ENCODE measurements at places on chromosomes 4 and X.
A peak's percentile ranks its signal among the peaks of the same experiment; 100 is the strongest.

DNA sequence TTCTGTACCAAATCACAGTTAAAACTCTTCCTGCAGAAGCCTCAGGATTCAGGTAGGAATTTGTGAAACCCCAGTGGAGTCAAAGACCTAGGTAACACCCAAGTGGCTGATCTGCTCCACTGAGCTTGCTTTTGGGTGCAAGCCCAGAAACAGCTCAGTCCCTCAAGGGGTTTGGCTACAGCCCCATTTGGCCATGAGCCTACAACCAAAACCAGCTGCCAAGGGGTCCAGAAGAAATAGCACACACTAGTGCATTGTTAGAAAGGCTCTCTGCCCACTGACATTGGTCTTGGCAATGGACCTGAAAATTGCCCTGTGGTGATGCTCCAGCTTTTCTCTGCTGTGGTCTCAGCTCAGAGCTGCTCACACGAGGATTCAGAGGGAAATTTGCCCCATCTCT lies 577.4 kb upstream of the INTU start:
- no peak for DNase-seq

- no peak for DNase-seq
Observed at GRCh38 chrX:14573161-14573560, 43.8 kb downstream of the GLRA2 start.

DNA sequence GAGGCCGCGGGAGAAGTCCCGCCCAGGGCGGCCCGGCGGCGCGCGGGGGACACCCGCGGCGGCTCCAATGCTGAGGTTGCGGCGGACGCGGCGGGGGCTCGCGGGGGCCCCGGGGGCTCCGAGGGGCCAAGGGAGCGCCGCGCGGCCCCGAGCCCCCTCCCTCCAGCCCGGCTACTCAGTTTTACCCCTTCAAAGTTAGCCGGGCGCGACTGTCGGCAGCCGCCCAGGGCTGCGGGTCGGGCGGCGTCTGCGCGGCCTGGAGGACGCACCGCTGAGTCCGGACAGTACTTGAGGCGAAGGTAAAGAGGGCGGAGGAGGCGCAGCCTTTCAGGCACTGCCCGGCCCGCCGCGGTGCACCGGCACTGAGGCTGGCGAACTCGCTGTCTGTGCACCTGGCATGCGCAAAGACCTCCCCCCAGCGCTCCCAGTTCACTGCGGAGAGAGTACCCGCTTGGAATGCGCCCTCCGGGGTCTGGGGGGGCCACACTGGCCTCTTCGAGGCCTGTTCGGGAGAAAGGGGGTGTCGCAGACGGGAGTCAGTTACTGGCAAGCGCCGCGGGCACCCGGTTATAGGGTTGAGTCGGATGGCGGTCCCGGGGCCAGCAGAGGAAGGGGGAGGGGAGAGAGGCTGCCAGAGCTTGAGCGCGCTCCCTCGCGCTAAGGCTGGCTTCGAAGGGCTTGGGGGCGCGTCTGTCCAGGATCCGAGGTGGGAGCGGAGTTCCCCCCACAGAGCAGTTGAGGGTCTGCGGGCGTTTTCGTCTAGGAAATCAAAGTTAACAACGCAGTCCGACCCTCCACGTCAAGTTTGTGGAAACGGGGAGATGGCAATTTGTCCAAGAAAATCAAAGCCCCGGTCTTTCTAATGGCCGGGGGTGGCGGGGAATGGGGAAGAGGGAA lies 1.1 kb downstream of the PCDH19 start:
- no peak for DNase-seq

- no peak for DNase-seq
Observed at GRCh38 chr4:158090323-158090722, 82.5 kb downstream of the GASK1B start.

GRCh38 chrX:129980001-129980401 lies 2.4 kb upstream of the BCORL1 start:
- no peak for DNase-seq

DNA sequence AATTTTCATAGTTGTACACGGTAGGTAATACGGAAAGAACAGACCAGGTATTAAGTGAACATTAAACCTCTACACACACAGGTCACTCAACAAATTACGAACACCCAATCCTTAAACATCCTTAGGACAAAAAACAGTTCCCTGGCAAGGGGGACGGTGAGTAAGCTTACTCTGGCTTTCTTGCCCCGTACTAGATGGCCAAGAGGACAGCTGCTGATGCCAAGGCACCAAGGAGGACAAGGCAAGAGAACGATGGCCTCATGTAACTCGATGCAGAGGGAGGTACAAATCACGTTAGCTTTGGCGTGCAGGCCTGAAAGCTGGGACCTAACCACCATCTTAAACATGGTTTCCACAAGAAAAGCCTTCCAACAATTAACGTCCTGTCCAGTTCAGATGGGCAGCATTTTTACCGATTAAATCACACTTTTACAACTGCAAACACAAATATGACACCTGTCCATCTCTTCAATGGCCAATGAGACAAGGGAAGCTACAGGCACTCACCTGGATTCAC lies 23.7 kb downstream of the FAT1 start:
- no peak for DNase-seq

- DNase-seq: no peak
Observed at GRCh38 chrX:46381630-46382029, 163.6 kb downstream of the ZNF674 start.

DNA sequence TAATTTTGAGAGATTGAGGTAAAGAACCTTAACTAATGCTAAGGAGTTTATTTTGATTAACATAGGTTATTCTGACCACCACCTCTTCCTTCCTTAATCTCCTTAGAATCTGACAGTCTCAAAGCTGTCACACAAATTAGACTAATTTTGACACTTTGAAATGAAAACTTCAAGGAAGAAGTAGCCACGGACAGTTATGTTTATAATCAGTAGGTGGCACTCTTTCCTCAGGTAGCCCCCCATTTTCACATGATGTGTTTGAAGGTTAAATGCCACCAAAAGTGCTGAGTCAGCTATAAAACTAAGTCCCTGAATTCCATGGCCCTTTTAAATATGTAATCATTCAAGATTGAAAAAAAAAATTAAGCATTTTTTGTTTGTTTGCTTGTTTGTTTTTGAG lies 22.4 kb downstream of the TMEM33 start:
- DNase-seq: no peak

DNA sequence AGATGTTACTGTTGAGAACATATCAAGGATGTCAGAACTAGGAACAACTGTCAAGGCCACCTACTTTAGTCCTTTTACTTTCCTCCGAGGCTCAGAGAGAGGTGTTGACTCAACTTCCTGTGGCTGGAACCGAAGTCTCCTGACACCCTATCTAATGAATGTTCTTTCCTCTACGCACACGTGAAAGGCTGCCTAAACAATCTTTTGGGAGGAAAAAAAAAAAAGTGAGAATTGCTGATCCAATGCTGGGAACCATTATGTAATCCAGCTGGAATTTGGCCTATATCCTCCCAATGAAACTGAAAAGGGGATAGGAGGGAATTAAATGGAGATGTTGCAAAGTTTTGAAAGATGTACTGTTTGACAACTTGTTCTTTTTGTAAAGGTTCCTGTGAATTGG lies 8.3 kb upstream of the MAP7D3 start:
- DNase-seq: peak; percentile 49

- DNase-seq: no peak
Observed at GRCh38 chr4:89382439-89382838, 74.8 kb upstream of the GPRIN3 start.

DNA sequence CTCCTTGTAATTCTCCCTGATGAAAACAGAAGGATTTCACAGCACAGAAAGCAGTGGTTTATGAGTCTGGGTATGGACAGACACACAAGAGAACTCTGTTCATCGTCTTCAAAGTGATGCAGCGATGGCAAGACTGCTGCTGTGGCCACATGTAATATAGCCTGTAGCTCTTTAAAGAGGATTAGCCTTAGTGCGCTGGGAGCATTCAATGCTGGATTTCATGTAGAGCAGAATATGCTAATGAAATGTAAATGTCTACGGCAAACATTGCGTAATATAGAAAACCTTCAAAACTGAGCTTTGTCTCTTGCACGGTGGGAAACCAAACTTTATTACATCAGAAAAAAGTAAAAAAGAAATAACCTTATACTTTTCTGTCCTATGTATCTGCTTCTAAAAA lies 42.9 kb downstream of the ALPK1 start:
- no peak for DNase-seq
